NCI-H2029 treated with DMSO at 0.1 percent for 48 hours (cell line): ENCODE measurements at places on chromosomes 1 and 21.

- DNase-seq: no peak
These were observed 1.1 kb downstream of the SERBP1 start for GRCh38 chr1:67429011-67429527.

DNA sequence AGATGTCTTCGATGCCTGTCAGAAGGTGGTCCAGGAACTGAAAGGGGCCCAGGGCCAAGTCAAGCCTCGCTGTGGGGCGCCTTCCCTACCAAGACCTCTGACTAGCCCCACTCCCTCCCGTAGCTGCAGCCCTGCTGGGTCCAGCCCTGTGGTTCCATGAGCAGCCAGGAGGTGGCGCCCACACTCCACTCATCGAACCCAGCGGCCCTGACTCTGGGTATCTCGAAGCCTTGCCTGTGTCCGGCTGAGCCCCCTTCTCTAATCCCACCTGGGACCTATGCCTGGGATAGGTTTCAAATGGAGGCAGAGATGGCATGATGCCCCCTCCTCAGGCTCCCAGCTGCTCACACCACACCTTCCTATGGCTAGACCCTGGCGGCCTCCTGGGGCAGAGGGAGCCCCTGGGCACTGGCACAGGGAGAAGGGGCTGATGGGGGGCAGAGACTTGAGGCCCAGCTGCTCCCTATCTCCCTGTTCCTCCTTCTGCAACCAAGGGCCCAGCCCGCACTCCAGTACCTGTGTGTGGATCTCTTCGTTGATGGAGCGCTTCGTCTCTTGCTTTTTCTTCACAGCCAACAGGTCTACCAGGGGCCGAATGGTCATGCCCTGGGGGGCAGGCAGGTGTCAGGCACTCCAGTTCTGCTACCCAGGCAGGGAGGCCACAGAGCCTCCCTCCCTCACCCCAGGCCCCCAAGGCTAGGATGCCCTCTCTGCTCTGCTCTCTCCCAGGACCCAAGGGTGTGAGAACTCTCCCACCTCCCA, 52.0 kb downstream of the SLC9A1 start:
- DNase-seq: no peak

GRCh38 chr1:63523738-63524137, 413 bp downstream of the EFCAB7 start:
- DNase-seq: no peak

- DNase-seq: no peak
These were observed 49.7 kb downstream of the FHAD1 start for GRCh38 chr1:15296585-15297321.

- peak; percentile 8 for DNase-seq
These were observed 99.2 kb upstream of the PALMD start for GRCh38 chr1:99546432-99547416.

- DNase-seq: no peak
These were observed 3.3 kb upstream of the GJB3 start for GRCh38 chr1:34777519-34778321.
